ENCODE measurements at places on chromosomes 3 and 15.
A peak's percentile ranks its signal among the peaks of the same experiment; 100 is the strongest.

DNA sequence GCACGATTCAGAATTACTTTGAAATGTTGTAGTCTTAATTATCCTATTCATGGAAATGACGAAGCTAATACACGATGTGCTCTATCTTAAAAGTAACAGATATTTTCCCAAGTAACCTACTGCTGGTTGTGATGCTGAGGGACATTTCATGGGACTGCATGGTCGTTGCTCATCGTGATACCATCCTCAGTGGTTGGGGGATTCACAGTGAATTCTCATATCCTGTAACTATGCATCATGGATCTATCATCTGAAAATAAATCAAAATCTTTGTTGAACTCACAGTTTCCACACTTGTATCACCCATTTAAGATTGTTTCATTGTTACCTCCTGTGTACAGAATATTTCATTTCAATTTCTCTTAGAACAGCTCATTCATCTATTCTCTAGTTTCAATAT lies 84.7 kb downstream of the OPA1 start:
- DNase-seq, result no peak

- DNase-seq, result no peak
Observed at GRCh38 chr3:193560091-193560490, 5.4 kb upstream of the ATP13A4 start.

DNA sequence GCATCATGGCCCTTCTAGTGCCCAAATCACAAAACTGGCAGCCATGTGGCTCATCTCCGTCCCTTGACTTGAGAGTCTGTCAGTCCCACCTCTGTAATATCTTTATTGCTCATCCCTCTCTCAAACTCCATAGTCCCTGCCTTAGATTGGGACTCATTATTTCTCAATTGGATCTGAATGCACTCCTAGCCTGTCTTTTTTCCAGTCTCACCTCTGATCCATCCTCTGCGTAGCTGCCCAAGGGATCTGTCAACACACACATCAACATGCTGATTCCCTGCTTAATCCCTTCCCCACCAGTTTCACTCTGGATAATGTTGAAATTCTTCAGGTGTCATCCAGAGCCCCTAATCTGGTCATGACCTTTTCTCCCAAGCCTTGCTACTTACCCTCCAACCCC lies 39.3 kb downstream of the NMNAT3 start:
- DNase-seq, result no peak

DNA sequence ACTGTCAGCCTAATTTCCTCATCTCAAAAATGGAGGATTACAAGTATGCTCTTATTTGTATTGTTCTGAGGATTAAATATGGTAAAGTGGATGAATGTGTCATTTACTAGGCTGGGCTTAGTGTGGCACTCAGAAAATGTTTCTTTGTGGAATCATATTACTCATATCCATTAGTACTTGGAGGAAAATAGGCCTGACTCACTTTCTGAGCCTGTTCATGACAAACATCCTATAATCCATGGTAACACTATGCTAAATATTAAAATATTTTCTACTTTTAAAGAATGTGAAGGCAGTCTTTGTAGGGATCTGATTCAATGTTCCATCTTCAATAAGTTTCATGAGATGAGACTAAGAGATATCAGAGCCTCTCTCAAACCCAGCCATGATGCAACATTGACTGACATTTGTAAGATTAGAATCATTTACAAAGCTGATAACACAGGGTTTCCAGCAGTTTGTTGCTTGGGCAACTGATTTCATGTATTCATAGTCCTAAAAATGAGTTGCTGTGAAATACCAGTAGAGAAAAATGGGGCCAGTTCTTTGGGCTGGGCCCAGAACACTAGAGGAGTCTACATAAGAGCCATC lies 1048.5 kb downstream of the NTRK3 start:
- DNase-seq, result no peak

- no peak for DNase-seq
Observed at GRCh38 chr3:126390201-126390600, 4.5 kb upstream of the CFAP100 start.

DNA sequence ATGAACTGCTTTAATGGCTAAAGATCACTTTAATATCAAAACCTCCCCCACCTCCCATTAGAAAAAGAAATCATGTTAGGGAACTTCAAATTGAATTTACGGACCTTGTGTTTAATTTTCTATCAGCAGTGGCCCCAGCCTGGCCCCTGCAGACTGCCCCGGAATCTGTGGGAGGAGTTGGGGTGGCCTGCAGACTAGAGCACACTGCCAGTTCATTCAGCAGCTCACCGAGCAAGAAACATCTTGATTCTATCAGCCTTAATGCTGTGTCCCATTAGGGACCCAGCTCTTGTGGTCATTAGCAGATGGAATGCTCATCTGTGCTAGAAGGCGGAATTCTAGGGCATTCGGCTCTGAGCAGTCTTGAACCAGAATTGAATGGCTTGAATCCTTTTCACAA lies 54.2 kb downstream of the FLNB start:
- DNase-seq, result no peak

DNA sequence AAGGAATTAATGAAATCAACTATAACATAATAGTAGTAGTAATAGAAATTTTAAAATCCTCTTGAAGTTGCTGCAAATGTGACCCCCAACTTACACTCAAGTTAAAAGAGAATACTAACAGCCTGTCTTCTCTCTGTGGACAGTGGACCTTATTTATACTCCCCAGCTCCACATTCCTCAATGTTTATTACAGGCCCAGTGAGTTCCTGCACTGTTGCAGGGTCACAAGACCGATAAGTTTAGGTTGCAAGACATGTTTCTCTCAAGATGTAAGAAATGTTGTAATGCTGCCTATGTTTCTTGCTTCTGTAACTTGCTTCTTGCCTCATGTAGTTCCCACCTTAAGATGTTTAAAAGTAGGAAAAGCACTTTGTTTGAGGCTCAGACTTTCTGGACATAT lies 888.1 kb downstream of the PDCD6IP start:
- DNase-seq, result no peak

DNA sequence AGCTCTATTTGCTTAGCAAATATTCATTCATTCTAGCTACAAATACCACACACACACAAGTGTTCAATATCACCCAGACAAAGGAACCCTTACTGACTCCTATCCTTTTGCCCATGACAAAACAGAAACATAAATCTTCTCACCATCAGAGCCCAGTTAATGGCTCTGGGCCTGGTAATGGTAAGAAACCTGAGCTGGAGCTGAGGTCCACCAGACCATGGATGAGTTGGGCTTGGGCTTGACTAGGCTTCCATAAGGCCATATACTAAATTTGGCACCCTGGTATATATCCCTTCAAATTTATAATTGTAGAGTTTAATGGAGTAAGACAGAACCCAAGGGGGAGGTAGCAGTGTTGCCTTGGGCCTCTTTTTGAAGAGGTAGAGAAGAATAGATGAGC lies 29.4 kb downstream of the GPR176 start:
- no peak for DNase-seq

DNA sequence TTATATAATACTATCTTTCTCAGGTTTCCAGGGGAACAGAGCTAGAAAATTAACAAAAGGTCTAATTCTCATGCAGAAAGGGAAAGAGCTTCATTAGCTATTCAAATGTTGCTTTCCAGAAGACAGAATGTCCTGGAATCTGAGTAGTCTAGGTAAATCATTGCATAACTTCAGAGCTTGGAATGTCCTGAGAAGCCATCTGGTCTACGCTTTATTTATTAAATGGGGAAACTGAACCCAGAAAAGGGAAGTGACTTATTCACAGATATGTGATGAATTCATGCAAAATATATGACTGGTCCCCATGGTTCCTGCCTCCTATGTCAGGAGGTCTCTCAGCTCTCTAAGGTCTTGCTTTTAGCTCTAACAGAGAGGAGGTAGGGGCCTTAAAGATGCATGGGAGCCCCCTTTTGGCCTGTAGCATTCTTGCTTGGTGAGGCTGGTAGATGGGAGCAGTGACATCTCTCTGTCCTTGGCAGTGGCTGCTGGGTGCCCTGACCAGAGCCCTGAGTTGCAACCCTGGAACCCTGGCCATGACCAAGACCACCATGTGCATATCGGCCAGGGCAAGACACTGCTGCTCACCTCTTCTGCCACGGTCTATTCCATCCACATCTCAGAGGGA lies 99.2 kb downstream of the CEMIP start:
- no peak for DNase-seq

DNA sequence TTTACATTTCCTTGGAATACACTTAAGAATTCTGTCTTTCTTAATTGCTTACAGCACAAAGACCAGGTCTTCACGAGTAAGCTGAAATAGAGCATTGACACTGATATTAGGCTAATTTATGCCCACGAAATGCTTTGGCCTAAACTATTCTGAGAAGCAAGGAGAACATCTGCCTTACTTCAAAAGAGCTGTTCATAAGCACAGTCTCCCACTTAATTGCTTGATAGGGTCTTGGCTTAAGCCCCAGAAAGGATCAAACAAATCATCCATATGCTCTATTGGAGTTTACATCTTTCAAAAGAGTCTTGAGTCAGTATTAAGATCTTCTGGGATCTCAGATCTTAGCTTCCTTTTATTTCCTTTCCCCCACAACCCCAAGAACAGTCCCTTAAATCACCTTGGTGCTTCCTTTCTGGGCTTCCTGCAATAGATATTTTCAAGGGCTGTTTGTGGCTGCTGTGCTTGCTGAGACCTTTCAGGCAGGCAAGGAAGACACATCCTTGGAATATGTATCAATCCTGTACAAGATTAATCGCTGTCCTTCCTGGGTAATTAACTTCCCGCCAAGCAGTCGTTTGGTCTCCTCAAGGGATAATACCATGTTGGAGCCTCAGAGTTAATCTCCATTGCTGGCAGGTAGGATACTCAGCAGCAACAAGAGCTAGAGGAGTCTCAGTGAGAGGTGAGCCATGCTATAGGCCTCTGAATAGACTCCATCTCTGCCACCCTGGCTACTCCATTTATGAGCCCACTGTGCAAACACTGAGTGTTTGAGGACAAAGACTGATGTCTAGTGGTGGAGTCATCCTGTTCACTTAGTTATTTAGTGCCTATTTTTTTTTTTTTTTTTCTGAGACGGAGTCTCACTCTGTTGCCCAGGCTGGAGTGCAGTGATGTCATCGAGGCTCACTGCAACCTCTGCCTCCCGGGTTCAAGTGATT lies 37.1 kb downstream of the TMEM158 start:
- DNase-seq, result no peak

- no peak for DNase-seq
Observed at GRCh38 chr15:45234562-45235235, 17.3 kb upstream of the SLC28A2 start.

GRCh38 chr15:31255176-31255510 lies 71.5 kb upstream of the KLF13 start:
- no peak for DNase-seq

DNA sequence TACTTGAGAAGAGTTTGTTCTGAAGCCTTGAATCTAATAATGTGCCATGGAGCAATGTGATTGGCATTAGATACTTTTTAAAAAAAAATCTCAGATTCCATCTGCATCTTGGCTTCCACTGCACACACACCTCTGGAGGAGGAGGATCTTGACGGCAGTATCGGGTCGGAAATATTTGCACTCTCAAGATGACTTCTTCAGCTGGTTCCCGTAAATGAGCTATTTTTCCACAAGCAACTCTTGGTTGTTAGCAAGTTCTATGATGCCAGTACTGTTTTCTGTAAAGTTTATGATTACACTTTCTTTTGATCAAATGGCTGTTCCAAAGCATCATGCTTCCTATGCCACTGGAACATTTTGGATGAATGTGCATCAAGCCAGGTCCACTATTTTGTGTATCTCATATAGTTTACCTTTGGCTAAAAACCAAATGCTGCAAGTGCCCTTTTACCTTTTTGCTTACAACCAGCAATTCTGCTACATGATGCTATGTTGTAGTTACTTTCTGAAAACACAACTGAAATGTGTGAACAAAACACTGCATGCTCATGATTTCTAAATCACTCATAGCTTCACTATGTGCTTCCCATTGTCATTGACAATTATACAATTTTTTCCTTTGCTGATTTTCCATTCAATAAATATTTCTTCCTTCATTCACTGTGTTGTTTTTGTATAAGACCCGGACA lies 43.8 kb downstream of the CCR3 start:
- no peak for DNase-seq

GRCh38 chr3:177453451-177453844 lies 256.2 kb upstream of the TBL1XR1 start:
- DNase-seq, result no peak

DNA sequence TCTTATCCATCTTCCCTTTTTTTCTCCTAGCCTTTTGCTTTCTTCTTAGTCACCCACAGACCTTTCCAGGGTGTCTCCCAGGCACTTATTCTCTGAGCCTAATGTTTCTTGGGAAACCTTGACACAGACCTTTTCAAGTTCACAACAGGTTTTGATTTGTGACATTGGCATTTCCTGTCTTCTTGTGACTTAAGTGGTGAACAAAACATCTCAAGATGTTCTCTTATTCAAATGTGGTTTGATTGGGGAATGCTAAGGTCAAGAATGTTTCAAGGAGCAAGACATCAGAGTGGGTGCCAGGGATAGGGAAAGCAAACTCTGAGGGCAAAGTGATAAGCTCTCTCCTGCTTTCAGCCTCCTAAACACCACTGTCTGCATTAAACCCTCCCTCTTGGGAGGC lies 68.2 kb upstream of the GSK3B start:
- DNase-seq, result no peak

DNA sequence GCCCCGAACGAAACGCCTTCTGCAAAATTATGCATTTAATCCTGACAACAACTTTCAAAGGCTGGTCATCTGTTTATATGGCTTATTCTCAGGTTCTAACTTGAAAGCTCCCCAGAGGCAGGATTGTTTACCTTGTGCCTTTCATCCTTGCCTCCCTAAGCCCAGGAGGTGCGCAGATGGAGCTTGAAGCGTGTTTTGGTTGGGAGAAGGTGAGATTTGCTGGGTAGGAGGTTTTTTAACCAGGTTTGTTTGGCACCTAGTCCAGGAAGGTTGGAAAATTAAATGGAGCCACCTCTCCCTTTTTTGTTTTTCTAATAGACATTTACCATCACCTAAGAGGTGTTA lies 675 bp downstream of the TSEN2 start:
- DNase-seq, result no peak

- no peak for DNase-seq
Observed at GRCh38 chr3:44020143-44020542, 221.5 kb upstream of the TOPAZ1 start.

DNA sequence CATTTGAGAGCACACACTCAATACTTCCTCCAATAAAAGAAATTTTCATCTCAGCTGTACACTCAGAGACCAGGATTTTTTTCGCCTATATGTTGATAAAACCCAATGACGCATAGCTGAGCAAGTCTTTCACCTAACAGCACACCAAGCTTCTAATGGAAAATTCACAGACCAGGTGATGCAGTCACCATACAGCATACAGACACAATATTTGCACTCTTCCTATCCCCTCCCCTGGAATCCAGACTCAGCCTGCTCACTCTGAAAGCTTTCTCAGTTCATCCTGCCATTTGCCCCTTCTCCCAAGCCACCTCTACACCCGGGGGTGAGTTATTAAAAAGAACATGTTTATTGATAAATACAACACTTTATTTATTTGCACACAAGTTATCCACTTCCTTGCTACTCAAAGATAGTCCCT lies 1.7 kb downstream of the TBC1D5 start:
- DNase-seq, result peak; percentile 68

GRCh38 chr3:139639662-139640061 lies 38.1 kb downstream of the NMNAT3 start:
- no peak for DNase-seq

GRCh38 chr3:136882571-136882970 lies 20.6 kb downstream of the NCK1 start:
- DNase-seq, result no peak

GRCh38 chr15:71469413-71469812 lies 340.9 kb upstream of the NR2E3 start:
- DNase-seq, result no peak

All from hepatocyte (in vitro differentiated cells).